ENCODE measurements at places on chromosomes 1 and 21.
A peak's percentile ranks its signal among the peaks of the same experiment; 100 is the strongest.

DNA sequence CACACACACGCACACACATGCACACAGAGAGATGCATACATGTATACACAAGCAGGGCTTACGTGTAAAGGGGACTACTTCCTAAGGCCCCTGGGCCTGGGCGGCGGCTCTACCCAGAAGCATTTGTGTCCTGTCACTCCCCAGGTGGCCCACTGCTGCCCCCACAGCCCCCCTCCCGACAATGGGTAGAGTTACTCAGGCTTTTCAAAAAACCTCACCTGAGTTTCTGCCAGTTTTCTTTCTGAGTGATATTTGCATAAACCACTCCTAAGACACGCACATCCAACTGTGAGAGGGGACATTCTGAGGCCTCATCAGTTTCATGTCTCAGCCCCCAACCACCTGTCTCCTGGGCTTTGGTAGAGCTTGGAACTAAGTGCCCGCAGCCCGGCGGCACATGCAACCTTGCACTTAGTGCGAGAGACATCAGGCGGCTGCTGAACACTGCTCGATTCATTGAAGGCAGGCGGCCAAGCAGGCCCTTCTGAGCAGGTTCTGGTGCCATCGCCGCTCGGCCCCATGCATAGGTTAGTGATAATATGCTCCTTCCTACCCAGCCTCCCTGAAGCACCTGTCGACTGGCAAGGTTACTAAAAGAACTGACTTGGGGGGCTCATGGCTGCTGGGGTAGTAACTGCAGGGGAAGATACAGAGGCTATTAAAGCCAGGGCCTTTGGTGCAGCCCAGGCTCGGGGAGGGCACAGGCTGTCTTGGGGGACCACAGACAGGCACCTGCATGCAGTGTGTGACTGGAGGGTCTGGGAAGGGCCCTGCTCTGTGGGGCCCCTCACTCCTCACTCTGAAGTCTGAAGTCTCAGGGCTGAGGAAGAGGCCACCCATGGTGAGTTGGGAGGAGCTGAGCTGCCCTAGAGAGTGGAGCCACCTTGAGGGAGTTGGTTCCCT is 364.2 kb upstream of the VAMP3 start:
- no peak for DNase-seq

GRCh38 chr1:75614399-75614756 is 3.5 kb upstream of the SLC44A5 start:
- DNase-seq: no peak

- DNase-seq: no peak
Observed at GRCh38 chr1:39499668-39500067, 8.2 kb downstream of the BMP8A start.

DNA sequence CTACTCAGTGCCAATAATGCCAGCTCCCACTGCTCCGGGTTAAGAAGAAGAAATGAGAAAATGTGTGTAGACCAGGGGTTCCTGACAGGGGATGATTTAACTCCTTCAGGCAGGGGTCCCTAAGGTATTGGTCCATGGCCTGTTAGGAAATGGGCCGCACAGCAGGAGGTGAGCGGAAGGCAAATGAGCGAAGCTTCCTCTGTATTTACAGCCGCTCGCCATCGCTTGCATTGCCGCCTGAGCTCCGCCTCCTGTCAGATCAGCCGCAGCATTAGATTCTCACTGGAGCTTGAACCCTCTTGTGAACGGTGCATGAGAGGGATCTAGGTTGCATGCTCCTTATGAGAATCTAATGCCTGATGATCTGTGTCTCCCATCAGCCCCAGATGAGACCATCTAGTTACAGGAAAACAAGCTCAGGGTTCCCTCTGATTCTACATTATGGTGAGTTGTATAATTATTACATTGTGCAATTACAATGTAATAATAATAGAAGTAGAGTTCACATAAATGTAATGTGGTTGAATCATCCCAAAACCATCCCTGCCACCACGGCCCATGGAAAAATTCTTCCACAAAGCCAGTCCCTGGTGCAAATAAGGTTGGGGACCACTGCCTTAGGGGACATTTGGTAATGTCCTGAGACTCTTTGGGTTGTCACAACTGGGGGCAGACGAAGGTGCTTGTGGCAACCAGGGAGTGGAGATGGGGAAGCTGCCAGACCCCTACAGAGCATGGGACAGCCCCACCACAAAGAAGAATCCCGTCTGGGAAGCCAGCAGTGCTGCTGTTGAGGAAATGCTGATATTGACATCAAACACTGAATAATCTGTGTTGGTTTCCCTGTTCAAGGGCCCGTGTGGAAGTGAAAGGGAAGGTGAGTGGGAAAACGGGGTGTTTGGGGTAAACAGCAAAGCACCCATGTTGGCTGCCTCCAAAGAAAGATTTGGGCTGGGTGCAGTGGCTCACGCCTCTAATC is 60.8 kb downstream of the DHRS3 start:
- DNase-seq: no peak

- DNase-seq: no peak
Observed at GRCh38 chr1:97373000-97373399, 547.8 kb downstream of the DPYD start.

DNA sequence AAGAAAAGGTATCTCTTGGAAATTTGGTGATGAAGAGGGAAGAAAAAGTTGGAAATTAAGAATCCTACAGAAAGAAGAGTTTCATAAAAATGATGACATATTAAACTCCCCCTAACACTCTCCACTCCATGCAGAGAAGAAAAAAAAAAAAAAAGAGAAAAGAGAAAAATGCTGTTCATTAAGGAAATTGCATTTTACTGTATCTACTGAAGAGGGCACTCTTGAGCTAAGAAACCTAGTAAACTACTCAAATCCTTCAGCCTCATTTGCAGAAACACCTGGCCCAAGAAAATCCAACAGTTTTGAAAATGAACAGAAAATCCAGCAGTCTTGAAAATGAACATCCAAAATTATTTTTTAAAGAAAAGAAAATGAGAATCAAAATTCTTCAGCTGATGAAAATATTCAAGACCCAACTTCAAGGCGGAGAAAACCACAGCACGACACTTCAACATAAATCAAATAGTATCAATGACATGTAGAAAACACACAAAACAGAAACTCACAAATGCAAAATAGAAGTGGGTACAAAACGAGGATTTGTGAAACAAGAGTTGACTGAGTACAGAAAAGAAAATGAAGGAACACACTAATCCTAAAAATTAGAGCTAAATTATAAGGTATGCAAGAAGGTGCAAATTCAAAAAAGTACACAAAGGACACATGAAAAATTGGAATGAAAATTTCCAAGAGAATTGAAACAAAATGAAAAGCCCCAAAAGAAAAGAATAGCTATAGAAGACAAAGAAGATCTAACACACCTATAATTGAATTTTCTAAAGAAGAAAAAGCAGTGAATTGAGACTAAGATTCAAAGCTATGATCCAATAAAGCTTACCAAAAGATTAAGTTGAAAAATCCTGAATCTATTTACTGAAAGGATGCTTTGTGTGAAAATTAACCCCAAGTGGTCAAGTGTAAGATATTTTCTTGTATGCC is 73.2 kb upstream of the DNAJC6 start:
- DNase-seq: no peak

DNA sequence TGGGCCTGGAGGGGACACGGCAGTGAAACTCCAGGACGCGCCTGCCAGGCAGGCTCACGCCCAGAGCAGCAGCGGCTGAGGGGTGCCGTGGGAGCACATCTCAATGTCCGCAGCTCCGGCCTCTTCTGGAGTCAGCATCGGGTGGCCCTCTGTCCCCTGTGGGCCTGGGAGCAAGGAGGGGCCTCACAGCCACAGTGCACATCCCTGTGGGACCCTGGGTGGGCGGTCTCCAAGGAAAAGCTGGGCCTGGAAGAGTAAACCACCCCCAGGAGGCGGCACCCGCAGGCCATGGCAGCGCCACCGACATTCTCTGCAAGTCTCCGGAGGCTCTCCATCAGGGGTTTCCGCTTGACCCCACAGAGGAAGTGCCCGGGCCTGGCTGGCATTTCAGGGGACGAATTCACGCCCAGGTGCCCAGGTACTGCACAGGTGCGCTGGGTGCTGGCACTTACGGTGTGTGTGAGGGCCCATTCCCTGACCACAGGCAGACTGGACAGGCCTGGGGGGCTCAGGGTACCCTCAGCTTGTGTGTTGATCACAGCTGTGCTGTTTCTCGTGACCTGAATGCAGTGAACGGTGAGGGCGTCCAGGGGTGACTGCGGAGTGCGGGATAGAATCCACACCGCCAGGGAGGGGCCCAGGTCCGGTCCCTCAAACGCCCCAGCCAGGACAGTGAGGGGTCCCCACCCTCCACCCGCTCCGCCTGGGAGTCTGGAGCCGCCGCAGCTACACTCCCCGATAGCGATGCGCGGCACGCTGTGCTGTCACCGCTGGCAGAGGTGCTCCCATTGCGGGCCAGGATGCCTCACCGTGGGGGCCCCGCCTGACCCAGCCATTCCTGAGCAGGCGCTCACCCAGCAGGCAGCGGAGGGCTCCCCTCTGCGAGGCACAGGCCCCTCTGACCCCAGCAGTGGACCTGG is 16.6 kb upstream of the RNF223 start:
- DNase-seq: no peak

DNA sequence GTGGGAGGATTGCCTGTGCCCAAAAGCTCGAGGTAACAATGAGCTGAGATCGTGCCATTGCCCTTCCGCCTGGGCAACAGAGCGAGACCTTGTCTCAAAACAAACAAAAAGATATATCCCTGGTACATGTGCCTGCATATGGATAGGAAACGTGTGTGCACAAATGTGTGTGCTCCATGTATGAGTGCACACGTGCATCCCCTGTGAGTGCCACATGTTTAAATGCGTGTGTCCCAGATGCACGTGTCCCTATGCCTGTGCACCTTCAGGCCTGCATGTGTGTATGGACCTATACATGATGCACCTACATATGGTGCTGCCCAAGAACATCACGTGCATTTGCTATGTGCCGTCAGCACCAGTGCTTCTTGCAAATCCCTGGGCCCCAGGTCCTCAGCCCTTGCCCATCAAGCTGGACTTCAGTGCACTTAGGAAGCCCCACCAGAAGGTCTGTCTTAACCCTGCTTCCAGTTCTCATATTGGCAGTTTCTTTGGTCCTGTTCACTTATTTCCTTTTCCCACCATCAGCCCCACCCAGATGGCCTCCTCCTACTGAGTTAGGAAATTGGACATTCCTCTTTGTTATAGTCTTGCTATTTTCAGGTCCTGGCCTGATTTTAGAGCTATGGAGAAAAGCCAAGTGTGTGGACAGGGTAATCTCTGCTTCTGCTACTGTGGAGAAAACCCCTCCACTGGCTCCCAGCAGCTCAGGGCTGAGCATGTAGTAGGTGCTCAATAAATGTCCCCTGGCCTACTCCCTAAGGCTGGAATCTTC is 15.4 kb downstream of the TIE1 start:
- DNase-seq: no peak

DNA sequence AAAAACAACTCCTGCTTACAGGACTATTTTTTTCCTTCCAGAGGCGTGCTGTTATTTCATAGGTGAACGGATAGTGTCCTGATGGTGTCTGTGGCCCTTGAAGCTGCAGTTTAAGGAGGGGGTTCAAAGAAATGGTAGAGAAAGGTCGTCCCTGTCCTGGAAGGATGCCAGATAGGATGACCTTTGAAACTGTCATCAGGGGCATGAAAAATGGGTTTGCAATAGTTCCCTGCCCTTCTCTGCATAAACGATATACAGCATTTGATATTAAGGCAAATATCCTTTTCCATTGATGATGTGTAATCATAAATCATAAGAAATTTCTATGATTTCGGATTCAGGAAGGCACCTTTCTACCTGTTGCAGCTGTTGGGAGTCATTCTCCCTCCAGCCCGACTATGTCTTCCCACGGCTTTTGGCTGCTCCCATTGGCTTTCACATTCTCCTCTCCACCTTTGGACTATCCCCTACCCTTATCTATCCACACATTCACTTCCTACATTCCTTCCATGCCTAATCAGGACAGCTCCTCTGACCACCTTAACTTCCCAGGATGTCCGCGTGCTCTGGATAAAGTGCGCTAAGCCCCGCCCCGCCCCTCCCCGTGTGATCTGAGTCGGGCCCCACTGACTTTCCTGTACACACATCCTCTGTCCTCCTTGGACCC is 209.8 kb downstream of the DISC1 start:
- no peak for DNase-seq

- DNase-seq: peak; percentile 58
Observed at GRCh38 chr1:25754470-25755181, 45.4 kb upstream of the SELENON start.

GRCh38 chr1:147635342-147635741 is 35.0 kb downstream of the ACP6 start:
- no peak for DNase-seq

DNA sequence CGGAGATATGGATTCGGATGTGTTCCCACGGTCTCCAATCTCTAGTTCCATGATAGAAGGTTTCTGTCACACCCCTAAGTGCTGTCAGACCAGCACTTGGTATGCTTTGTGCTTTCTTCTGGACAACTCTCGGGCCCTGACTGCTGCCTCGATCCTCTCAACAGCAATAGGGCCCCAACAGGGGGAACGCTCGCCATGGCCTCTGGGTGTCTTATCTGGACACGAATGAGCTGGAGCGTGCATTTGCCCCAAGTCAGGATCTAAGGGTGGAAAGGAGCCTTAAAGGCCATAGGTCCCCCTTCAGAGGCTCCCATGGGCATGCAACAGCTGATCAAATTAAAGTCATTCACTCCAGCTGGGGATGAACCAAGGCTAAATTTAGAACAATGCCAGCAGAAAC is 76.8 kb downstream of the TCP10L start:
- no peak for DNase-seq

DNA sequence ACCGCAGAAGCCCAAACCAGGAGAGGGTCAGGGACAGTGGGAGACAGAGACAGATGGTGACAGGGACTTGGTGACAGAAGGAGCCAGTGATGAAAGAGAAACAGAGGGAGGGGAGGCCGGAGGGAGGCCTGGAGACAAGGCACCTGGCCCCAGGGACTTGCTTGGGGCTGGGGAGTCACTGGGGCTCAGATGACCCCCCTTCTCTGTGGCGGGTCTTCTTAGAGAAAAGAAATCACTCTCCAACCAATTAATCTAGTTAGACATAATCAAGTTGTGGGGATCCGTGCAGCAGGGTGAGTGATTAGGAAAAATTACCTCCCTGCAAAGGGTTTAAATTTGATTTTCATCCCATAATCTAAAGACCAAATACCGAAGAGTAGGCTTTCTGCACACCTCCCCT is 519.8 kb downstream of the PTPRU start:
- no peak for DNase-seq

GRCh38 chr1:183355181-183355580 is 63.0 kb downstream of the NMNAT2 start:
- DNase-seq: no peak
